ENCODE measurements at places on chromosomes 1 and 21.
A peak's percentile ranks its signal among the peaks of the same experiment; 100 is the strongest.

DNA sequence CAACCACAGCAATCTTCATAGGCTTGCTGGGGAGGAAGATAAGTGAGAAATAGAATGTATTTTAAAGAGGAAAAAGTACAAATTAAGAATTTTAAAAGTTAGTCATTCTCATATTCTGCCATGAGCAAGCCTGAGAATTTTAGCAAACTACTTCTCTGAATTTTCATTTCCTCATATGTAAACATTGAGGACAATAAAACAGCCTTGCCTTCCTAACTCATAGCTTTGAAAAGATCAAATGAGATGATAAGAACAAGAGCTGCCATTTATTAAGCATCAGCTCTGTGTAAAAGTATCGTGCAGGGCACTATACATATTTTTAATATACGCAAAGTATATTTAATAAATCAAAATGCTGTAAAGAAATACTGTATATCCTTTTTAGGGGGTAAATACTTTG is 286.0 kb downstream of the NFIA start:
- no peak for DNase-seq

DNA sequence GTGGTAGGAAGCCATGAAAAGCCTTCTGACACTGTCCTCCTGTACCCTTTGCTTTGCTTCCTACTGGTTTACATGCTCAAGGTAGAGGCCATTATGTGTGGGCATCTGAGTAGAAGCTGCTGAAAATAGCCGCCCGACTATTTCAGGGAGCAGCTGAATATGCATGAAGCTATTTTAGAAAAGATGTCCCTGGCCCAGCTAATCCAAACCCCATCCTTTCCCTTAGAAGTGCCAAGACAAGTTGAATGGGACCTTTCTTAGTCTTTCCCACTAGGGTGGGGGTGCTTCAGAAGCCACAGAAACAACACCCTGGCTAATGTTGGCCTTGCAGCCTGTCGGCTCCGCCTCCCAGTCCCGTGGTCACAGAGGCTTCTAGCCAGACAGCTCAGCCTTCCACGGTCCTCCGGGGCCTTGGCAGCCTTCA is 205.1 kb upstream of the EDN2 start:
- DNase-seq = no peak

GRCh38 chr1:84957966-84958365 is 38.9 kb downstream of the MCOLN2 start:
- no peak for DNase-seq

DNA sequence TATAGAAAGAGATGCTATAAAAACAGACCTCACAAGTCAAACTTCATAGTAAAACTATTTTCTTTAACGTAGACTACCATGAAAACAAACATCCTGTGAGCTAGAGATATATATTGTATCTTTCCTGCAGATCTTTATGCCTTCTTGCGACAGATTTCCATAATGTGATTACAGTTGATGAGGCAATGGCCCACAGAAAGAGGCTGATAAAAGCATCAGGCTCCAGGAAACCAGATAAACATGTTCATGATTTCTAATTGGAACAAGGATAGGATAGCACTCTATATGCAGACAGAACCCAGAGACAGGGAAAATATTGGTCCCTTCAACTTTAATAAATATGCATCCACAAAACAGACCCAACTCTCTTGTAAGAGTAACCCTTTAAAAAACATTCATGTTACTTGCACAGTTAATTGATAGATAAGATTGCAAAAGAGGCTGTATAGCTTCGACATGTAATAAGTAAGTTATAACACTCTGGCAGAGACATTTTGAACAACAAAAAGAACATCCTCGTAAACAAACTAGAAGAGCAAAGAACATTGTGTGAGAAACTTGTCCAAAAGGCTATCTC is 329.4 kb downstream of the AGBL4 start:
- DNase-seq = no peak

DNA sequence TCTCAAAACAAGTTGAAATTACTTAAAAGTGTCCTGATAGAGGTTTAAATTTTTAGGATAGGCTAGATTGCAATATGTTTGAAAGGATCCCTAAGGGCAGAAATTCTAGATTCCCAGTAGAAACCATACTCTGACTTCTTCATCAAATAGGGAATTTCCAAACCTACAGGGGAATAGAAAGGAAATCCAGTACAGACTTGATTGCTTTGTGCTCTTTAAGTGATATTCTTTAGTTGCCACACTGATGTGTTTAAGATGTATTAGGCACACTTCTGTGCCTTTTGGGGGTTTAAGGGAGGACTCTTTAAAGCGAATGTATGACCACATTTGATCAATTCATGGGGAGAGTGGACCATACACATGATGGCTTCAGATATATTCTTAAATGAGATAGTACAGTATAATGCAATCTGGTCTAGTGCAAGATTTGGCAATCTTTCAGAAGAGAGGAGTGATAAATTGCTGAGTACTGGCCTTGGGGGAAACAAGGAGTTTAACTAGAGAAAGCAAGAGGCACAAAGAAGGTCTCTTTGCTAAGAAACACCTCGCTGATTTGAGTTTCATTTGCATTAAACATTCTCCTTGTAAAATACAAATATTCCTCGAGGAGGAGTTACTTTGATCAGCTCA is 268.8 kb upstream of the NR5A2 start:
- no peak for DNase-seq

GRCh38 chr1:53276153-53276901 is 38.0 kb upstream of the MAGOH start:
- DNase-seq = no peak

DNA sequence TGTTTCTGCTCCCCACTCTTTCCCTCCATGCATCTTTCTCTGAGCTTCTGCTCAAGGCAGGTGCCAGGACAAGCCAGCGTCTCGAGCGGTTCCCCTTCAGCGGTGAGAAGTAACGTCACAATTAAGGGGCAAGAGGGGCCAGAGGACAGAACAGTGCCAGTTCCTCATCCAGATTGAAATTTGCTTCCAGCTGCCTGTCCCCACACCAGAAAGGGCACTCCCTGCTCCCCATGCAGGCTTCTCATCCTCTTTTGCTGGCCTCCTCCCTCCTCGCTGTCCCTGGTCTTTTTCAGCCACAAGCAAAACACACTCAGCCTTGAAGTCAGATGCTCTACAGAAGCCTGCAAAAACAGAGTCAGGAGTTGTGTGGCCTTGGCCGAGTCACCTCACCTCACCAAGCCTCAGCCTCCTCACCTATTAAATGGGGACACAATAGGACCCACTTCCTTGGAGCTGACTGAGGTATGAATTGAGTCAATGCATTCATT is 35.0 kb upstream of the ECE1 start:
- DNase-seq = no peak

GRCh38 chr1:170010443-170010842 is 64.1 kb downstream of the KIFAP3 start:
- no peak for DNase-seq

GRCh38 chr1:3652548-3653285 is 401 bp downstream of the TP73 start:
- no peak for DNase-seq

- DNase-seq = no peak
Observed at GRCh38 chr1:30607723-30608122, 115.7 kb downstream of the MATN1 start.

DNA sequence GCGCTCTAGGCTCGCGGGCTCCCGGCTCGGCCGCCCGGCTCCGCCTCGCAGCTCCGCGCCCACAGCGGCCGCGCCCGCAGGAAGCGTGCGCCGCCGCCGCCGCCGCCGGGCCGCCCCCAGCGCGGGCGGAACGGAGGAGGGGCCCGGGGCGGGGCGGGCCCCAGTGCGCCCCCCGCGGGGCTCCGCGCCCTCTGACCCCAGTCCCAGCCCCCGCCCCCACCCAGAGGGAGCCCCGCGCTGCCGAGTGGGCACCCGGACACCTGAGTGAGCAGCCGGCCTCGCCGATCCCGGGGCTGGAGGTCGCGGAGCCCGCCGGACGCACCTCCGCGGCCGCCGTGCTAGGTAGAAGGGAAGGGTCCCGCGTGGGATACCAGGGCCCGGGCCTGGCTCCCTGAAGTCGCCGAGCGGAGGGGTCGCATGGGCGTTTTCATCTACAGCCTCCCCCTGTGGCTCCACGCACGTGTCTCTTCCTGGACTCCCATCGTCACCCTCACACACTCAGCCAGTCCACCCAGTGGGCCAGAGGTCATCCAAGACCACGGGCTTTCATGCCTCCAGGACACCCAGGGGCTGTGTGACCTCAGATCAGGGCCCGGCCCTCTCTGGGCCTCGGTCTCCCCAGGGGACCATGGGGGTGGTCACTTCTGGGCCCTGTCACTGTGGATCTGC is at the start of gene SDC3:
SDC3 (minus strand) TSS at position 63 of the 669 bp plus-strand sequence. CDS start 172 bp downstream, outside the sequence.
- DNase-seq = peak; percentile 60

DNA sequence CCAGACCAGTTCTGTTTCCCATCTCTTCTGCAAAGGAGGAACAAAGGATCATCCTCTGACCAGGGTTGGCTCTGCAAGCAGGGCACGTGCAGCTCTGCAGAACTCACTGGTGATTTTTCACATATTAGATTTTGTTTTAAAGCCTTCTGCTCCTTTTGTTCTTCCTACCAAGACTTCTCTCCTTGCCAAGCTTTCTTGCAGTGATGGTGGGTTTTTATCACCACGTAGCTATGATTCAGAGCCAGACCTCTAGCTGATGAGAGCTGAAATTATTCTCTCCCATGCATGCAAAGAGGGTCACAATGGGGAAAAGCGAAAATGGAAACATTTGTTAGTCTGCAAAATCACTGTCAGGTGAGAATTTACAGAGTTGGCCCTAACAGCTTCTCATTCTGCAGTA is 225.2 kb downstream of the KCNH1 start:
- DNase-seq = no peak

DNA sequence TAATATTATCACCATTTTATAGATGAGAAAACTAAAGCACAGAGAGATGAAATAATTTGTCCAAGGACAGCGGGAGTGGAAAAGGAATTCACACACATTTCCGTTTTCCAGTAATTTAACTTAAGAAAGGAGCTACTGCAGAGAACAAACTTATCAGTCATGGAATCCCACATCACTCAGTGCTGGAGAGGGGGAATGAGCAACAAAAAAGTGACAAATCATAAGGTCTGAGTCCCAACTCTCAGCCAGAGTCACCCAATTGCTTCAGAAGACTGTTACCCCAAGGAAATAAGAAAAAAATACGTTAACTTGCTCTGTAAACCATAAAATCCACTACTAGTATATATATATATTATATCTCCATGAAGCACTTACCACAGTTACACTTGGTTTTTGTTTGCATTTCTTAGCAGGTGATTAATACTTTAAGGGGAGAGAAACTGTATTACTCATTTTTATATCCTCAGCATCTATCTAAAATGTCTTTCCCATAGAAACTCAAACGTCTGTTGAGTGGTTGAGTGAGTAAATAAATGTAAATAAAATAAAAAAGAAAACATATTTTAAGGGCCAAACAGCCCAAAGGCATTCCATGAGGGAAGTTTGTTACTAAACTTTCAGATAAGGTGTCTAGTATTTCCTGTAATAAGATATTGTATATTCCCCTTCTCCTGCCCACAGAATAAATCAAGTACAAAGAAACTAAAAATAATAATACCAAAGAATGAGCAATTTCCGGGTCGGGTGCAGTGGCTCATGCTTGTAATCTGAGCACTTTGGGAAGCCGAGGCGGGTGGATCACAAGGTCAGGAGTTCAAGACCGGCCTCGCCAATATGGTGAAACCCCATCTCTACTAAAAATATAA is 76.8 kb downstream of the SLC45A1 start:
- no peak for DNase-seq

GRCh38 chr1:94259635-94260289 is 22.4 kb upstream of the ARHGAP29 start:
- no peak for DNase-seq

DNA sequence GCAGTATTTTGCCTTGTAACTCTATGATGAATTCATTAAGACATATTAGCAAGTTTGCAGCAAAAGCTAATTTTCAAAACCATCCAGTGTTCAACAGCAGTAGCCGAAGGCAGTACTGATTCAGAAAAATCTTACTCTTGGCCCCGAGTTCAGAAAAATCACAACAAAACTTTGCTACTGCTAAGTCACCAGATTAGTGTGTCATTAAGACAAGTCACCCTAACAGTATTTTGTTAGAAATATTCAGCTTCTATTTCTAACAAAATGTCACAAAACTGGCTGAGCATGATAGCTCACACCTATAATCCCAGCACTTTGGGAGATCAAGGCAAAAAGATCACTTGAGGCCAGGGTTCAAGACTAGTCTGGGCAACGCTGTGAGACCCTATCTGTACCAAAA is 8.2 kb downstream of the GTF2B start:
- DNase-seq = no peak

DNA sequence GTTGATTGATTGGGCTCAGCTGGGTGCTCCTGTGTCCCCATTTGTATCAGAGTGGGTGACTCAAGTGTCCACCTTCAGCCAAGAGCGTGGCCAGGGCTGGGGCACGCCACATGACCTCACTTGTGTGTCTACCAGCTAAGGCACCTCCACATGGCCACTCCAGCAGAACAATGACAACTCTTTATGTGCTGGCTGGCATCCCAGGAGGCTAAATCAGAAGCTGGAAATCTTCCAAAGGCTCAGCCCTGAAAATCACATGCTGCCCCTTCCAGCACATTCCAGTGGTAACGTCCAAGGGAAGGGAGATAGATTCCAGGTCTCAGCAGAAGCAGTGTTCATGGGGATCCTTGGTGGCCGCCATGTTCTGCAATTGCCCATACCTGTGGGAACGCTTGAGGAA is 585.5 kb downstream of the AJAP1 start:
- no peak for DNase-seq

DNA sequence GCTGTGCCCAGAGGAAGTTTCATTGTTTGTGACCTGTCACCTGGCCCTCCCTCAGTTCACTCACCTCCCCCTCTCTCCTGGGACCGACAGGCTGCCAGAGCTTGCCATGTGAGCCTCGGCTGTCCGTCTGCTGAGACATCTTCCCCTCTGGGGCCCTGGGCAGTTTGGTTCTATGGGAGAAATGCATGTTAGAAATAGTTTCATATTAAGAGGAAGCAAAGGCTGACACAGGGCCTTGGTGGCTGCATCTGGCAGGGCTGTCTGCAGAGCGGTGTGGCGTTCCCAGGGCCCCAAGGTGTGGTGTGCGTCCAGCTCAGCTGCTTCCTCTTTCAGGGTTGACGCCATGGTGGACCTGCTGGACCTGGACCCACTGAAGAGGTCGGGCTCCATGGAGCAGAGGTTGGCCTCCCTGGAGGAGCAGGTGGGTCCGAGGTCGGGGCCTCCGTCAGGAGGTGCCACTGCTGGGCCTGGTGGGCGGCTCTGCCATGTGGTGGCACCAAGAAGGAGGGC is 31.9 kb upstream of the LRRC3 start:
- DNase-seq = peak; percentile 34

GRCh38 chr1:193971595-193971994 is 785.2 kb upstream of the B3GALT2 start:
- no peak for DNase-seq

- DNase-seq = no peak
Observed at GRCh38 chr1:200626853-200627534, 6.4 kb upstream of the KIF14 start.

DNA sequence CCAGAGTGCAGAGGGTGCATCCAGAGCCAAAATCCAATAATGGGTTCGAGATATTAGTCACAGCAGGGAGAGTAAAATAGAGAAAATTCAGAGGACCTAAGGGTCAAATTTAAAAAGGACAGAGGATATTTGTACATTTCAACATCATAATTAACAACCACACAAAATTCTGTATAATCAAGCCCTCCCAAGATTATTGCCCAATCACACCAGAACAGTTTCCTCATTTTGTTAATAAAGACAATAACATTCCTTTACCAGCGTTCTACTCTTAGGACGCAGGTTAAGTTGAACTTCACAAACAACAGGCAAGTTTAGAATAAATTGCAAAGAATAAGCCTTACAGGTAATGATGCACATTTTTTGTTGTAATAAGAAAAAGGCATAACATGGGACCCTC is 462.8 kb downstream of the PTPRC start:
- DNase-seq = no peak

All from suprapubic skin (tissue), 4 donors.